ENCODE measurements at places on chromosomes 3 and 15.

DNA sequence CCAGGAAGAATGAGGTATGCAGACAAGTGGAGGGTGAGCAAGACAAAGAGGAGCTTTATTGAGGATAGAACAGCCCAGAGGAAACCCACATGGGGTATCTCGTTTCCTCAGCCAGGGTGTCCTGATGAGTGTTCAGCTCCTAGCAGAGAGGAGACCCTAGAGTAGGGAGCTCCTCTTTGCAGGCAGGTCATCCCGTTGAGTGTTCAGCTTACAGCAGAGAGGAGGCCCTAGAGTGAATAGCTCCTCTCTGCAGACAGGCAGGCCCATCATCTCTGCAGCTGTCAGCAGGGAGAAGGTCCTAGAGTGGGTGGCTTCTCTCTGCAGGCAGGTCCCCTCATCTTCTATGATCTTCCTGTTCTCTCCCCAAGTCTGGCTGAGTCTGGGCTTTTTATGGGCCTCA, 90.6 kb upstream of the TNFSF10 start:
- no peak for DNase-seq

- DNase-seq = no peak
These were observed 78.2 kb upstream of the THBS1 start for GRCh38 chr15:39502611-39503195.

DNA sequence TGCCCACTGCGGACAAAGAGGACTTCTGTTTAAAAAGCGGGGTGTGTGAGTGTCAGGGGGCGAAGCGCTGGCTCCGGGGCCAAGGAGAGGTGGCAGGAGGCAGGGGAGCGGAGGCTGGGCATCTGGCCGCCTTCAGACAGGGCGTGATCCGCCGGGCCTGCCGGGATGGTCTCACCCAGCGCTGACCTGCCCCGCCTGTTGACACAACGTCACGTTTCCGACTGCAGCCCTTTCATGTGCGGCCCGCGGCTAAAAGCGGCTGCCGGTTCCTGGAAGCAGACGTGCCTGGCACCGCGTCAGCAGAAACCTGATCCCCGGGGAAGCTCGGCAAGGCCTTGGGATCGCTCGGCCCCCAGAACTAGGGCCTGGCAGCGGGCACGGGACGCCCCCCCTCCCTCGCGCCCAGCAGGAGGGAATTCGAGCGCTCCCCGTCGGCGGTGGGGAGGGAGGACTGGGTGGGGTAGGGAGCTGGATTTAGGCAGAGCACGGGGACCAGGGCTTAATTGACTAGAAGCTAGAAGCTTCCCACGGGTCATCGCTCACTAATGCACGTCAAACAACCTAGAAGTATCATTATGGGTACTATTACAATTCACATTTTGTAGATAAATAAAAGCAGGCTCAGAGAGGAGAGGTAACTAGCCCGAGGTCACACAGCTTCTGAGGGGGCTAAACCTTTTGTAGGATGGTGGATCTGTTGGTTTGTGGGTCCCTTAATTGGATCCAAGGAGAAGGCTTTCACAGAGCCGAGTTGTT, 7.7 kb downstream of the BHLHE40 start:
- peak; percentile 86 for DNase-seq

DNA sequence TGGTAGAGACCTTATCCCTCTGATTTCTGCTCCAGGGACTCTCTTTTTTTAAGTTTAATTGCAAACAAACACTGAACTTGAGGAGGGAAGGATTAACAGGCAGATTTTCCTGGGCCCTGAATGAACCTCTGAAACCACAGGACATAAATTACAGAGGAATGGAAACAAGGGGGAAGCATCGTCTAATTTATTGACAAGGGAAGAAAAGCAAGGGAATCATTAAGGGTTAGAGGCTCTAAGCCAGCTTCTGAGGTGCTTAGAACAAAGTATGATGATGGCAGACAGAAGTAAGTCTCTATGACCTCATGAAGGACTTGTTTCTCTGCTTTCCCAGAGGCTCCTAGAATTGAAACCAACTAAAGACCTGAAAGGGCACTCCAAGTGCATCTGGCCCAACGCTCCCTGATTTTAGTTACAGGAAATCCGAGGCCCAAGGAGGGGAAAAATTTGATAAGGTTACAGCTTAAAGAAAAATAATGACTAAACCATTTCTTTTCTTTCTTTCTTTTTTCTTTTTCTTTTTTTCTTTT, 244.7 kb upstream of the NR2E3 start:
- no peak for DNase-seq

- no peak for DNase-seq
These were observed 94.3 kb upstream of the SNRPA1 start for GRCh38 chr15:101389362-101389761.

DNA sequence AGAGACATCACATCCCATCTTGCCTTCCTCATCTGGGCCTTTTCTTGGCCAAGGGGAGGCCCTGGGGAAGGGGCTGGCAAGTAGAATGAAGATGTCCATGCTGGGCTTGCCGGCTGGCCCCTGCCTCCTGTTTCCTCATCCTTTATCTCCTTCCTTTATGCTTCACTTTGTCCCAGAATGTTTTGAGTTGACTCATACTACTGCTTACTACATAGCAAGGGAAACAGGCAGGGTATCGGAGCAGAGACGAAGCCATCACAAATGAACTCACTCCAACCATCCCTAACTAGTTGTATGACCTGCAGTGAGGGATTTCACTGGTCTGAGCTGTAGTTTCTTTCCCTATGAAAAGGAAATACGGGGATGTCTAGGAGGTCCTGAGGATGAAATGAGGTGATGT, 66.0 kb downstream of the CHDH start:
- no peak for DNase-seq

- no peak for DNase-seq
These were observed 4.6 kb downstream of the FGD5 start for GRCh38 chr3:14823393-14823792.

DNA sequence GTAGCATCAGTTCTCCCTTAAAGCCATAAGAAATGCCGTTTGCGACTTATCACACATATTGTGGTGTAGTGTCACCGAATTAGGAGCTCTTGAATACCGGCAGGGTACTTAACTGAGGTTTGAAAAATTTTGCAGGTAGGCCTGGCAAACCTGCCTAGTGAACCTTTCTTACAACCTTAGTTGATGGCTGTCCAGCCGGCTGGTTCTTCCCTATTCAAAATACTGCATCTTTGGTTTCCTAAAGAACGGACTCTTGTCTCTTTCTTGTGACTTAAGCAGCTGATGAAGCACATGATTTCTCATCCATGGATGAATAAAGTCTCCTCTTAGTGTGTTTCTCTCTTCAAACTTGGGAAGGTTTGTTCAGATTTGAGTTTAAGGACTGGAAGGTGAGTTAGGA, 1.5 kb downstream of the RAB7A start:
- DNase-seq = no peak

DNA sequence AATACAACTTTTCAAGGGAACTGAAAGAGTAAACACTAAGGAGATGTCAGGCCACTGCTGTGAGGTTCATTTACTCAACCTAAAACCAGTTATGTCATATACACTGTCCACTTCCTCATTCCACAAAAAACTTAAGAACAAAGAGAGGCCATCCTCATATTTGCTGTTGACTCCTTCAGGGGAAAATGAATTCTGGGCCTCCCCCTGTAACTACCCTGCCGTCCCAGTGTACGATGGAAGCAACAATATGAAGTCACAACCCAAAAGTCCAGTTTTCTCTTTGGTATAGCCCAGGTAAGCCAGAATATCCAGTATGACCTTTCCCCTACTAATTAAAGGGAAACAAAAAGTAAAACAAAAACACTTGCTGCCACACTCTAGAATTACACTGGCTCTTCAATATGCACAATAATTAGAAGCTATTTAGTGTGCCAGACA, 16.2 kb downstream of the CEP152 start:
- no peak for DNase-seq

DNA sequence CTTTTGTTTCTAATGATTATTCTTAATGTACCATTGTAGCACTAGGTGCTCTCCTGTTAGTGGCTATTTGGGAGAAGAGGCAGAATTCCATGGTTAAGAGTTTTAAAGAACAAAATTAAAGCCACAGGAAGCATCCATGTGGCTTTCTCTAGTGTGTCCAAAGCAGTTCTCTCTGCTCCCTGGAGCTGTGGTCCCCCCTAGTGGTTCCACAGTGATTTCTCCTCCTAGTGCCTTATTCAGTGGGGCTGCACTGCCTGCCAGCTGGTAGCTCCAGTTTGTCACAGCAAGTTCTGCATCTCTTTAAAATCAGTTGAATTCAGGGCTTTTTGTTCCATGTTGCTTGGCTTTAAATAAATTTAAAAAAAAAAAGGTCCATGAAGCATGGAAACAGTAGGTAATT, 39.6 kb upstream of the FAM98B start:
- peak; percentile 62 for DNase-seq

DNA sequence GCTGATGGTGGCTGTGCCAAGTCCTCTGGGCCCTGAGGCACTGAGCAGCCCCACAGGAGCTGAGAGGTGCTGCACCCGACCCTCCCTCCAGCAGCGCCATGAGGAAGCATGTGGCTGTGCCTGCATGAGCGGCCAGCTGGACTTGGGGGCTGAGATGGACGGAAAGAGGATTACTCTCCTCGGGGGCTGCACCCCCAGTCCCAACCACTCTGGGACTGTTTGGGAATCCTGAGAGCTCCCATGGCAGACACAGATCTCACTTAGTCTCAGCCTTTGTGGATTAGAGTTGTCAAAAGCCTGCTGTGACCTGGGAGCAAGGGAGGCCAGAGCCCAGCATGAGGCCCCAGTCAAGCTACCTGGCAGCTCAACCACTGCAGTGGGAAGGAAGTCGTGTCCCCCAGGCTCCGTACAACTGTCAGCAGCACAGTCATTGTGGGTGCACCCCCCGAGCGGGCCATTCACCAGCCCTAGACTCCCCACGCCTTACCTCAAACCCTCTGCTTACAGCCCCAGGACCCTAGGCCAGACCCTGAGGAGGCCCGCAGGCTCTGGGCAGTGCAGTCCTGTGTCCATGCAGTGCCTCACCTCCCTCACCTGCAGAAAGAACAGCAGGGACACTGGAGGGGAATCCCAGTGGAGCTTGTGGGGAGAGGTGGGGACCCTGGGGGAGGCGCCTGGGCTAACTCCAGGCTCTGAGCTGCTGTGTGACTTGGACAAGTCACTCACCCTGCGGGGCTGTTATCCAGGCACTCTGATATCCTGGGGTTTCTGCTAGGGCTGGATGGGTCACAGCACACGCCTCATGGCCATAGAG, 17.1 kb downstream of the PRR23E start:
- DNase-seq = no peak

- no peak for DNase-seq
These were observed 31.1 kb upstream of the INSYN1 start for GRCh38 chr15:73784291-73784690.

- no peak for DNase-seq
These were observed 230.2 kb downstream of the OCA2 start for GRCh38 chr15:27868828-27869404.
